ENCODE measurements at places on chromosomes 11 and 22.

DNA sequence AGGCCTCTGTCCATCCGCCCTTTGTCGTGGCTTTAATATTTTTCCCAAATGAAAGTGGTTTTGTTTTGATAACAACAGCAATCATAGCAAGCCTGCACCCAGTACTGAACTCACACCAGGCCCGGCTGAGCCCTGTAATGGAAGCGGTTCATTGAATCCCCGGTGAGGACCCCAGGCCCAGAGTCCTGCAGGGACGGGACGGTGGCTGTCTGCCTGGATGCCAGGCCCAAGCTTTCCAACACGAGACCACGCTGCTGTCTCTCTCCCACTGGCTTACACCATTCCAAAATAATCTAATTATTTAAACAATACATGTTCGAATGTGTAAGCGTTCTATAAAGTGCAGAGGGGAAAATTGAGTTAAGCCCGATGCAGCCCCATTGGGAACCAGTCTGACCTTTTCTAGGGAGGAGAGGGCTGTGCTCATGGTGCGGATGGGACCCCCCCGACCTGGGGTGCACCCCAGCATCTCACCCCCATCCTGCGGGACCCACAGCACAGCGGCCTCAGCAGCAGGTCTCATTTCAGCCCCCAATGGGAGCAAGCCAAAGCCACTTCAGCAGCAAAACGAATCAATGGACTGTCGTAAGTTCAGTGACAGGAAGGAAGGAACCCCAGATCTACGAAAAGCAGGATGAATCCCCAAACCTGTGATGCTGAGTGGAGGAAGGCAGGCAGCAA lies 1046.9 kb downstream of the BRD1 start:
- no peak for DNase-seq

DNA sequence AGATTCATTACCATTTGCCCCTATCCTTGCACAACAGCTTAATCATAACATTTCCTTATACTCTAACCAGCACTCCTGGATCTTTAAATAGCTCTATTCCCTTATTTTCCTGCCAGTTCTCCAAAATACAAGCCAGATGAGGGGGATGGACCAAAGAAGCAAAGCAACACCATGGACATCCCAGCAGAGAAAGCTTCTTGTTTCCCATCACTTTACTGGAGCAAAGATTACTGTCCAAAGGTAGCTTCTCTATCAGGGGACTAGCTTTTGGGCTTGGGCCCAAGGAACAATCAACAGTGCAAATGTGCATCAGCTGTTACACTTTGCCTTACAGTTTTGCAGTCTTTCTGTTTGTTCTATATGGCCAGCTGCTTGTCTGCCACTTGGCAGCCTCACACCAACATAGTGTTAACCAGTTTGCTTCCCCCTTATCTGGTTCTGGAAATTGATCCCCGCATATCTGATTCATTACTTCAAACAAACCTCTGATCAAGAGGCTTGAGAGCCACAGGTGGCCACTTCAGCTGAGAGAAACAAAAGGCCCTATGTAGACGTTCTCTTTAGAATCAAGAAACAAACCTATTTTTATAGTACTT lies 814.3 kb downstream of the METTL15 start:
- no peak for DNase-seq

GRCh38 chr11:108025387-108026080 lies 16.8 kb downstream of the CUL5 start:
- peak; percentile 29 for DNase-seq

- DNase-seq = no peak
Measured at GRCh38 chr22:40033586-40034380, 39.0 kb downstream of the FAM83F start.

- no peak for DNase-seq
Measured at GRCh38 chr11:69009441-69010211, 3.4 kb downstream of the MRGPRF start.

- no peak for DNase-seq
Measured at GRCh38 chr11:6238902-6239301, at the start of gene CNGA4. TSS of gene CNGA4 (plus strand) at chr11:6239089. CDS start at chr11:6239207, 118 bp downstream.

GRCh38 chr11:3203221-3204043 lies 15.2 kb downstream of the MRGPRG start:
- DNase-seq = no peak

- peak; percentile 53 for DNase-seq
Measured at GRCh38 chr11:117039900-117040299, 58.3 kb downstream of the SIK3 start.

GRCh38 chr11:64558065-64558745 lies 32.8 kb upstream of the SLC22A12 start:
- DNase-seq = no peak

DNA sequence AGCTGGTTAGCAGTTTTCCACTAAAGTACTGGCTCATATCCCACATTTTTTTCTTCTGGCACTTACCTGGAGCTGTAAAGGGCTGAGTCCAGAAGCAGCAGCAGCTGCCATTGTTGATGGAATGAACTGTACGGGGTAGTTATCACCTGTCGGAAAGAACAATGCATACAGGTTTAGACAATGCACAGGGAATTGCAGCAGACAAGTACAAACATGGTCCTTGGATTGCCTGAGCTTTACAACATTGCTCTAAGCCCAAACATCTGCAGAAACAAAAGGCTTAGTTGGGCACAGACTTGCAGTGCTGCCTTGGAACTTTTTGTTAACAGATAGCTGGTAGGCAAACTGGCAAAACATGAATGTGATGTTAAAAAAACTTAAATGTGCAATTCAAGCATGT lies 258.8 kb downstream of the SOX6 start:
- DNase-seq = no peak

GRCh38 chr22:46934746-46935491 lies 172.5 kb downstream of the TBC1D22A start:
- DNase-seq = peak; percentile 43

GRCh38 chr11:62574363-62575071 lies 826 bp upstream of the EEF1G start:
- no peak for DNase-seq

DNA sequence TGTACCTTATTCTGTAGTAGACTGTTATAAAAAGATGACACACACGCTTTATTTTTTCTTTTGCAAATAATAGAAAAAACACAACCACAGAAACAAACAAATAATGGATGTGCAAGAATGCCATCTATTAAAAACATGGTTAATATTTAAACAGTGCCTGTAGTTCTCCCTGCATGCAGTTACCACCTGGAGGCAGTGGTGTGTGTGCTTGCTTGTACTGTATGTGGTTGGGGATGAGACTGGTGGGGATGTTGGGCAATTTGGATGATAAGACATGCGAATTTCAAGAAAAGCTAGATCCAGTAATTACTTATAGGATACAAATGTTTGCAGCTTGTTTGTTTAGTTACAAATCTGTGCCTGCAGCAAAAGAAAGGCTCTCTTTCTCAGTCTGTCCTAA lies 3.6 kb downstream of the C11orf87 start:
- no peak for DNase-seq

GRCh38 chr11:63670433-63671321 lies 499 bp downstream of the ATL3 start:
- DNase-seq = peak; percentile 54

DNA sequence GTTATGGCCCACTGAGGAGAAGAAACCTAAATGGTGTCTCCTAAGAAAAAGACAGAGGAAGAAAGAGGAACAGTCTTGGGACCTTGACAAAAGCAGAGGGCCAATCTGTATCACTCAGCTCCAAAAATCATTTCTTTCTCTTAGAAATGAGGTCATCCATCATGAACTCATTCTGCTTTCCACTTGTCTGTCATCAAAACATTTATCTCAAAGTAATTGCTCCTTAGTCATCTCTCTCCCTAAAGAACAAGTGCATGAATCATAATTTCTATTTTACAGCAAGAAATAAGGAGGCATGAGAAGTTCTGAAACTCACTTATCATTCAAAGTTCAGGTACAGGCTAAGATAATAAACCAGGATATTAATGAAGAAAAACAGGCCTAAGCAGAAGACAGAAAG lies 375.6 kb downstream of the KCNA4 start:
- DNase-seq = no peak

- DNase-seq = no peak
Measured at GRCh38 chr11:84310268-84310667, 1024.1 kb upstream of the CCDC90B start.

DNA sequence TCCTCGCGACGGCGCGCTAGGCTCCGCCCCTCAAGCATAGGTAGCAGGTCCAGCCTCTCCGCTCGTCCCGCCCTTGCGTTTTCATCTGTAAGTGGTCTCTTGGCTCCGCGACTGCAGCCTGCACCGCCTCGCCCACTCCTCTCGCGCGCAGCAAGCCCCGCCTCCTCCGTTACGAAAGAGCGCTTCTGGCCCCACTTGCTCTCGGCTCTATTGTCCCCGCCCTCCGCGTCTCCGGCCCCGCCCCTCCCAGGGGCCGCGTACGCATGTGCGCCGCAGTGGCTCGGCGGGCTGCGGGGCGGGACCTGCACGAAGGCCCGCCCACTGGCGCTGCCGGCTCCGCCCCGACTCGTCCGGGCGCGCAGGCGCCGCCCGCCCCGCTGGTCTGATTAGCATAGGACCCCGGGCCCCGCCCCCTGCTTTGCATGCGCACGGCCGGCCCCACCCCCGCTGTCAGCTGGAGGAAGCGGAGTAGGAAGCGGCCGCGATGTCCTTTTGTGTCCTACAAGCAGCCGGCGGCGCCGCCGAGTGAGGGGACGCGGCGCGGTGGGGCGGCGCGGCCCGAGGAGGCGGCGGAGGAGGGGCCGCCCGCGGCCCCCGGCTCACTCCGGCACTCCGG lies at the start of gene ESRRA:
TSS of gene ESRRA (plus strand) at position 450 of the 616 bp plus-strand sequence. CDS start 1,656 bp downstream, outside the sequence.
- peak; percentile 100 for DNase-seq

GRCh38 chr11:7595016-7595866 lies 78.1 kb downstream of the CYB5R2 start:
- no peak for DNase-seq

DNA sequence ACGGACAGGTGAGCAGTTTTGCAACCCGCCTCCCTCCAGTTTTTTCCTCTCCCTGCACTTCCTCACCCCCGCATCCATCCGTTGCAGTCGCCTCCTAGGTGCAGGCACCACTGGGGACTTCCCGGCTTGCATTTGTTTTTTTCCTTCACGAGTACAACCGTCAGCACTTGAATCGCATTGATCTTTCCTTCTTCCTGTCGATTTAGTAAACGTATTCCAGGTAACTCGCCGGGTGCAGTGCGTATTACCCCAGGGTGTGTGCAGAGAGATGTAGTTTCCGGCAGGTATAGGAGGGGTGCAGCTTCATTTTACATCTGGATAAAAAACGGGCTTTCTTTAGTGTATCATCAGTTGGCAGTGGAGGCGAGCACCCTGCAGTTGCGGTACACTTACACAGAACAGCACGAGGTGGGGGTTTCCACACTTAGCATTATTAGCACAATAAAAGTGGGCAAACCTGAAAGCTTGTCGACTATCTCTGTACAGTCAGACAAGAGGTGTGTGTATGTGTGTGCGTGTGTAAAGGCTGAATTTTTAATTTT lies at the start of gene SORL1-AS1:
TSS of gene SORL1-AS1 (minus strand) at position 359 of the 542 bp plus-strand sequence.
- peak; percentile 78 for DNase-seq

DNA sequence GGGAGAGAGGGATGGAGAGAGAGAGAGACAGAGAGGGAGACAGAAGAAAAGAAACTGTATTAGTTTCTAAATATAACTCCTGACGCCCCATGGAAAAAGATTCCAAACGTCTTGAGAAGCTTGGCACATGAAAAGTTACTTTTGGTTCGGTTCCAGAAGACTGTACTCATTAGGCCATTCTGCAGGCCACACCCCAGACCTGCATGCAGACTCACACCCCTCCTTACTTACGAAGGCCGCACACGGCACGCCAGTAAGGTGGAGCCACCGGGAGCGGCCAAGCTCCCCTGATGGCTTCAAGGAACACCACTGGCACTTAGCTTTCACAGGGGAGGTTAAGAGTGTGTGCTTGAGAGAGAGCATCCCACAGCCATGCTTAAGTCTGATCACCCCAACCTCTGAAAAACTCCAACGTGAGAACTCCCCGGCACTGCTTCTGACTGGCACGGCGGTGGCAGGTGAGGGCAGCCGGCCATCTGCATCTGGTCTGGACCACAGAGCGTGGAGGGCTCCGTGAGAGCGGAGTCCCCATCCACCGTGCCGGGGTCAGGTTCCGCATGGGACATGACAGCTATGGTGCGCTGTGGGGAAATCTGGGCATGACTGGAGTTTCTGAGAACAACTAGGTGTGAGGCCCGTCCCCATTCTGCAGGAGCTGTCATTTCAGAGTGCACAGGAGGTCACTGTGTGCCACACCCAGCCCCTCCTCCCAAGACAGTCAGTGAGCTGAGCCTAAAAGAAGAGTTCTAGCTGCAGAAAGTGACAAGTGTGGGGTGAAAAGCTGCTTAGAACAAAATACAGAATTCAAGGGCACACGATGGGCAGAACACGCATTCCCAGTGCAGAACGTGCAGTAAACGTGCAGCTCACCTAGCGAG lies 62.4 kb downstream of the MYH9 start:
- DNase-seq = no peak

- DNase-seq = no peak
Measured at GRCh38 chr11:127106938-127107337, 106.4 kb upstream of the KIRREL3 start.

DNA sequence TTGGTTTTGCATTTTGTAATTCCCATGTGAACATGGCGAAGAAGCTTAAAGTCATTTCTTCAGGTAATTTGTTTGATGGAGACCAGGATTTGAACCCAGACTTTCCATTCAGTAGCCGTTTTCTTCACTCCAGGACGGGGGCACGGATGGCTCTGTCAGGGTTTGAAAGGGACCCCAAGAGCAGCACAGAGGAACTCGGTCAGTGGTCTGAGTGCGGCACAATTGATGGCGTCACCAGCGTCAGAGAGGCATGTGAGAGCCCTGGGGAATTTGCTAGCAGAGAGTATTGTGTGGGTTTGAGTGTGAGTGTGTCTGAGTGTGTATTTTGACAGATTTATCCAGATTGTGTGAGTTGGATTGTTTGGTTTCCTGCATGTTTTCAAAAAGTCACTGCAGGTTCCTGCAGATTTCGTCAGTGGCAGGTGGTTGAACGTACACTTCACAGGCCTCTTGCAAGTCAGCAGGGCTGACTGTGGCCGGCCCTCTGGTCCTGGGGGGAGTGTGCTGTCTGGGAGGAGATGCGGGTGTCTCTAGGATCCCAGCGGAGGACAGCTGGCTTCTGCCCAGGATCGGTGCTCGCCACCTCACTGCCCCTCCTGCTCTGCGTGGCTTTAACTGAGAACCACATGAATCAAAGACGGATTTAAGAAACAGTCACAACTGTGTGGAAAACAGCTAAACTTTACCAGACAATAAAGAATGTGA lies 199.3 kb downstream of the TBC1D22A start:
- DNase-seq = no peak

GRCh38 chr22:44181912-44182587 lies 1.3 kb downstream of the PARVG start:
- peak; percentile 58 for DNase-seq

DNA sequence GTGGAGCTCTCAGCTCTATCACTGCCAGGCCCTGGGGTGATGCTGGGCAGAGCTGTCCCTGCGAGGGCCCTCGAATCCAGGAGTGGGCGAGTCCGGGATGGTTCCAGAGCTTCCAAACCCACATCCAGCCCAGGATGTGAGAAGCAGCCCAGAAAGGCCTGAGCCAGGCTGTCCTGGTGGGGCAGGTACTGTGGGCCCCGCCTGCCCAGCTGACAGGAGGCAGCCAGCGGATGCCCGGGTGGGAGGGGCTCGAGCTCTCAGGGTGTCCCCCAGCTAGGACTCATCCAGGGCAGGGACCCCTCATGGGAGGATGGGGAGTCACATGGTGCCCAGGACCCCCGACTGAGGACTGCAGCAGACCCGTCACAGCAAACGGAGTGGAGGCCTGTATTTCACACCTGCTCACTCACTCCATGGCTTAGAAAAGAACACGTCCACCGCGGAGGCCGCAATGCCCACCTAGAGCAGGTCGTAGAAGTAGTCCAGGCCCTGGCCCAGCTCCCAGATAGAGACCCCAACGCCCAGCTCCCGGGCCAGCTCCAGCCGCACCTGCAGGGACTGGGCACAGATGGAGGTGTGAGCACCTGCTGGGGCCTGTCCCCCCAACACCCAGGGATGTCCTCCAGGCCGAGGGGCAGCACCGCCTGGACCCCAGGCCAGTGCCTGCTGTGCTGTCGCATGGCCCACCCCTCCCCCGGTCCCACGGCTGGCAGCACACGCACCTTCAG lies 26.9 kb downstream of the TSPAN4 start:
- no peak for DNase-seq

All from activated CD4-positive, alpha-beta T cell treated with anti-CD3 and anti-CD28 coated beads for 36 hours (primary cell).